Caco-2 (cell line): ENCODE measurements at places on chromosomes 7 and 10. TPM values are rescaled to one million over a fixed set of nuclear protein-coding genes. Genes with fewer than 3 reads are reported as not detected.

CALML3 gene
- 0.18 TPM in 1 of 2 replicates, not detected in the other for total RNA-seq

CCSER2 gene
- total RNA-seq: 23.1 and 28.3 TPM in 2 replicates

IKZF1 gene
- total RNA-seq: not detected in 2 replicates

NSMCE4A gene
- total RNA-seq: 106 and 111 TPM in 2 replicates

SLC26A5 gene
- total RNA-seq: 1.1 and 1.5 TPM in 2 replicates

TBX20 gene
- total RNA-seq: 2.1 and 2.5 TPM in 2 replicates

ENTPD7 gene
- 35.5 and 36.0 TPM in 2 replicates for total RNA-seq

DLX5 gene
- total RNA-seq: 0.30 TPM in 1 of 2 replicates, not detected in the other

RSPH10B2 gene
- total RNA-seq: 0.45 TPM in 1 of 2 replicates, not detected in the other

BAIAP2L1 gene
- total RNA-seq: 60.9 and 66.9 TPM in 2 replicates

LIPJ gene
- not detected in 2 replicates for total RNA-seq

TAS2R41 gene
- total RNA-seq: not detected in 2 replicates

CACNB2 gene
- total RNA-seq: 0.98 and 1.8 TPM in 2 replicates

LRRD1 gene
- total RNA-seq: not detected in 2 replicates
